ENCODE measurements at places on chromosomes 6 and 20. TPM values are rescaled to one million over a fixed set of nuclear protein-coding genes. Genes with fewer than 3 reads are reported as not detected.

Gene HUS1B
- total RNA-seq, result 0.40 TPM

GRCh38 chr6:90083891-90084290 lies 189.6 kb downstream of the GJA10 start:
- DNase-seq, result peak; percentile 76

DNA sequence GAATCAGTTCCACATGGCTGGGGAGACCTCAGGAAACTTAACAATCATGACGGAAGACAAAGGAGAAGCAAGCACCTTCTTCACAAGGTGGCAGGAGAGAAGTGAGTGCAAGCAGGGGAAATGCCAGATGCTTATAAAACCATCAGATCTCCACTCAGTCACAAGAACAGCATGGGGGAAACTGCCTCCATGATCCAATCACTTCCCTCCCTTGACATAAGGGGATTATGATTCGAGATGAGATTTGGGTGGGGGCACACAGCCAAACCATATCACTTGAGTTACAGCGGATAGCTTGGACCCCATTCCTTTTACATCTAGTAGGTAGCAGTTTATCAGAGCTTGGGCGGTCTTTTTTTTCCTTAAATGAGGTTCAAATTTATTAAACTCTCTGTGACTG lies 19.1 kb downstream of the AFDN start:
- no peak for DNase-seq

DNA sequence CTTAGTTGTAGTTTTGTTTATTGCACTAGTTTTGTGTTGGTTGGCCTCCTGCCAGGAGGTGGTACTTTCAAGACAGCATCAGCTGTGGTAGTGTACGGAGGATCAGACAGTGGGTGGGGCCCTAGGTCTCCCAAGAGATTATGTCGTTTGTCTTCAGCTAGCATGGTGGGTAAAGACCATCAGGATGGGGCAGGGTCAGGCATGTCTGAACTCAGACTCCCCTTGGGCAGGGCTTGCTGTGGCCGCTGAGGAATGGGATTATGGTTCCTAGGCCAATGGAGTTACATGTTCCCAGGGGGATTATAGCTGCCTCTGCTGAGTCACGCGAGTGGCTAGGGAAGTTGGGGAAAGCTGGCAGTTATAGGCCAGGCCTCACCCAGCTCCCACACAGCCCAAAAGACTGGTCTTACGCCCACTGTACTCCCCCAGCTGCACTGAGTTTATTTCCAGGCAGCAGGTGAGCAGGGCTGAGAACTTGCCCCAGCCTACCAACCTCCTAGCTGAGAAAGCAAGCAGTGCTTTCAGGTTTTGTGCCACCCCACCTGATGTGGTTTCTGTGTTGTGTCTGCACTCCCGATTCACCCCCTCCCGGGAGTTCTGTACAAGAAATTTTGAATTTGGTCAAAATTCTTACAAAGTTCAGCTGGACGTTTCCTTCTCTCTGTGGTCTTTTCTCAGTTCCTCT lies 24.7 kb downstream of the ZSCAN31 start:
- DNase-seq, result no peak

DNA sequence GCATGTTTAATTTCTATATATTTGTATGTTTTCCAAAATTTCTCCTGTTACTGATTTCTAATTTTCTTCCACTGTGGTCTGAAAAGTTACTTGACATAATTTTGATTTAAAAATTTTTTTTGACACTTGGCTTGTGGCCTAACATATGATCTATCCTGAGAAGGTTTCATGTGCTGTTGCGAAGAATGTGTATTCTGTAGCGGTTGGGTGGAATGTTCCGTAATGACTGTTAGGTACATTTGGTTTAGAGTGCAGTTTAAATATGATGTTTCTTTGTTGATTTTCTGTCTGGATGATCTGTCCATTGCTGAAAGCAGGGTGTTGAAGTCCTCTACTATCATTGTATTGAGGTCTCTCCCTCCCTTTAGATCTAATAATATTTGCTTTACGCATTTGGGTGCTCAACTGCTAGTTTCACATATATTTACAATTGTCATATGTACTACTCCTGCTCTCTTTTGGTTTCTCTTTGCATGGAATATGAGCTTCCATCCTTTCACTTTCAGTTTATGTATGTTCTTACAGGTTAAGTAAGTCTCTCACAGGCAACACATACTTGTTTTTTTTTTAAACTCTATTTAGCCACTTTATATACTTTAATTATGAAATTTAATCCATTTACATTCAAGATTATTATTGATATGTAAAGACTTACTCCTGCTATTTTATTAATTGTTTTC lies 19.5 kb upstream of the EDN1 start:
- DNase-seq, result no peak

Gene TMEM74B
- total RNA-seq, result 1.8 TPM

Gene VGLL2
- total RNA-seq, result not detected

DNA sequence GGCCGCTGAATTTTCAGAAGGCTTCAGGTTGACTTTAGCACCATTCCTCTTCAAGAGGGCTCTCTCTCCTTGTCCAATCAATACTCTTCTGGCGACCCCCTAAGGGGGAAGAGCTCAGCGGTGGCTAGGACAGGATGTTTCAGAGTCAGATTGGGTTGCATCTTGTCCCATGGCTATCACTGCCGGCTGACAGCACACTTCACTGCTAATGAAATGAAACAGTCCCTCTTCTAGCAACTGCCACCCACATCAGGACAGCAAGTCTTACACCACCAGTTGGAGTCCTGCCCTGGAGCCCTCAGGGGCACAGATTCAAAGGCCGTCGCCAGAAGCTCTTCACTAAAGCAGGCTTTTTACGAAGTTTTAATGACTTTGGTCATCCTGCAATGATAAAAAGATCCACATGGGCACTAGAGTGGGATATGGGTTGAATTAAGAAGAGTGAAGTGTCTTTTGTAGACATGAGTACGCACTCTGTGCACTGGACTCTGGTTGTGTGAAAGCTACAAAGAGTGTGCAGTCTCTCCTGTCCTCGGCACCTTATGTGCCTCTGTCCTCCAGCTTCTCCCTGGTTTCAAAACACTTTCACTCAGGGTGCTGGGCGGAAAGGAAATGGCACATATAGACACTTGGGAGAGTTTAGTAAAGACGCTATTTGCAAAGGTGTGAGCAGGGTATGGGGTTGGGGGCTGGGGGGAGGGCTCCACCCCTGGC lies 66.1 kb upstream of the SLC22A16 start:
- no peak for DNase-seq

- DNase-seq, result no peak
These were observed 586.8 kb downstream of the RFPL4B start for GRCh38 chr6:112933947-112934346.

- no peak for DNase-seq
These were observed 130.6 kb downstream of the TBX18 start for GRCh38 chr6:84633771-84634170.

DNA sequence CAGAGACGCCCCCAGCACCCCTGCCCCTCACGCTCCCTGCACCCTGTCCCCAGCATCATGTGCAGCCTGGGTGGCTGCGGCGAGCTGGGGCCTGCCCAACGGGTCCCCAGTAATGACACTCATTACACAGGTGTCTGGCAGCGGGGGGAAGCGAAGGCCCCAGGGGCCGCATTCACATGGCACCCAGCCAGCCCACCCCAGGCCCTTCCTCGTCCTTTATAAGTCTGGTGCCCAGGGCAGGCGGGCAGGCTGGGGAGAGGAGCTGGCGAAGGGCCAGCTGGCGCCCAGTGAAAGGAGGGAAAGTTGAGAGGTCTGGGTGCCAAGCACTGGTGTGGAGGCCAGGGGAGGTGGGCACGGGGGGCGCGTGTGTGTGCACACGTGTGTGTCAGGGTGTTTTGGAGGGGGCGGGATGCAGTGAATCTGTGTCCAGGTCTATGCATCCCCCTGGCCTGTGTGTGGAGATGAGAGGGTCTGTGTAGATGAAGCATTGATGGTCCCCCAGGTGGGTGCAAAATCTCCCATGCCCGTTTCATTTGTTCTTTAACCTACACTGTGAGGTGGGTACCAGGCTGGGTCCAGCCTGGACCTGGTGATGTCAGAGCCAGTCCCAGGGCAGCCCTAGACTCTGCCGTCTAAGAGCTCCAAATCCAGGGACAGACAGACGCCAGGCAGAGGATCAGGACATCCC lies 105.3 kb downstream of the CEBPB start:
- no peak for DNase-seq

All from activated CD8-positive, alpha-beta T cell treated with anti-CD3 and anti-CD28 coated beads for 36 hours (primary cell).